ENCODE measurements at places on chromosomes 12 and 14.

DNA sequence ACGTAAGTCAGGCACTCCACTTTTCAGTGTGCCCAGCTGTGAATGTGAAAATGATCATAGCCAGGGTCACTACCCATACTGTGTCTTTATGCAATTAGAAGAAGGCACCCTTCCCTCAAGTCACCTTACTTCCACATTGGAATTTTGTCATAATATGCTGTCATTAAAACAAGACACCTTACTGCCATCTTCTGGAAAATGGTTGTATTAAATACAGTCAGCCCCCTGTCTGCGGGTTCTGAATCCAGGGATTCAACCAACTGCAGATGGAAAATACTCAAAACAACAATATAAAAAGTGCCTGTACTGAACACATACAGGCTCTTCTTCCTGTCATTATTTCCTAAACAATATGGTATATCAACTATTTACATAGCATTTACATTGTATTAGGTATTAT lies 70.2 kb upstream of the TBX5 start:
- DNase-seq: peak; percentile 18

- no peak for DNase-seq
Measured at GRCh38 chr12:115225845-115226244, 541.9 kb upstream of the TBX3 start.

GRCh38 chr12:52771088-52771487 lies 6.1 kb downstream of the KRT76 start:
- DNase-seq: no peak

DNA sequence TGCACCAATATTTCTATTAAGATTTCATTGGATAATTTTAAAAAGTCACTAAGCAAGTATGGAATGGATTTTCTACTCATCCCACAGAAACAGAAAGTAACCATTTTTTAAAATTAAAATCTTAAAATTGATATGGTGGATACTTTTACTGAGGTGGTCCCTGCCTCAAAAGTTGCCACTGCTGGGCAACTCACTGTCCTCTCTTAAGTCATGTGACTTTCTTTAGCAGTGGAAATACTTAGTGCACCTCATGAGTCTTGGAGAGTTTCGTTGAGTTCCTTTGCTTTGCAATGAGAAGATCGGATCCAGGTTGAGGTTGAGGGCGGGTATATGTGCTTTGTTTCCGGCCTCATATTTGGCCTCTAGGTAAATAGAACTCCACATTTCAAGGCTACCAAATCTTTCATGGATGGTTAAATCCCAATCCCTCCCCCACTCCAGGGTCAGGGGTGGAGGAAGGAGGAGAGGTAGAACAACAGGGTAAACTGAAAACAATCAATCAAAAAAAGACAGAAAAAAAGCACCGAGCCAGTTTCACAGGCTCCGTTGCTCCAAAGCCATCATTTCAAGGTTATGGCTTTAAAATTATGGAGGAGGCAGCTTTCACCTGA lies 39.5 kb upstream of the DUSP6 start:
- no peak for DNase-seq

DNA sequence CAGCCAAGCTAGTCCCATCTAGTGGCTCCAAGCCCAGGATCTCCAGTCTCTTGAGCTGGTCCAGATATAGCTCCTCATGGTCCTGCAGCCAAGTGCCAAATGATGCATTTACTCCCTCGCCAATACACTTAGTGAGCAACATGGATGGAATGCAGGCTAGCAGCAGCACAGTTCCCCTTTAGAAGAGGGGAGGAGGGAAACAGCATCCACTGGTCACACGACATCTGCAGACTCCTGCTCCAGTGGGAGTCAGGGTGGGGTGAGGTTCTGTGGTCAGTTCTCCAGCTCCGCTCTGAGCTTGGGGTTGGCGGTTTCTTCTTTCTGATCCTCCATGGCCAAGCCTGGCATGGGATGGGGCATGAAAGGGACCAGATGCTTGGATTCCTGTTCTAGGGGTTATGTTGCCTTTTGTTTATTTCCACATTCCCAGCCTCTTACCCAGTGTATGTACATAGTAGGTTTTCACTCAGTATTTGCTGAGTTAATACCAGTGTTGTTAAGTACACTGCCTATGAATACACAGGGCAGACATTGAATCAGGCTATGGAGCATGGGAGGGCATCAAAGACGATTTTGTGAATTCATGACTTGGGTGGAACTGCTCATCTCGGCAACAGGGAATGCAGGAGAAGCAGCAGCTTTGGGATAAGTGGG lies 57.3 kb downstream of the GALNT16 start:
- DNase-seq: peak; percentile 98

DNA sequence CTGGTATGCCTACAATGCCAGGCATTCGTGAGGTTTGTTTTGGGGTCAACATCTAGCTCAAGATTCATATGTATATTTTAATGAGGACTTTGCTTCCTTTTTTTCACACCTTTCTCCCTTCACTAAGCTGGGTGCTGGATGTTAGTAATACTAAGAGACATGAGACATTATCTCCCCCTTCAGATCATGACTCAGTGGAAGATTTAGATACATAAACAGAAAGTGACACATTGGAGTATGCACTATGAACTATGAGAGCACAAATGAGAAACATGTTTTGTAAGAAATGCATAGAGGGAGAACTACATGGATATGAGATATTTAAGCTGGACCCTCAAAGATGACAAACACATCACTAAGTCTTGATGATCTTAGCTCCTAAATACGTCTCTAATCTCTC lies 286.3 kb downstream of the RPAP3 start:
- DNase-seq: peak; percentile 62

- peak; percentile 46 for DNase-seq
Measured at GRCh38 chr12:117155278-117156060, 34.8 kb downstream of the FBXO21 start.

DNA sequence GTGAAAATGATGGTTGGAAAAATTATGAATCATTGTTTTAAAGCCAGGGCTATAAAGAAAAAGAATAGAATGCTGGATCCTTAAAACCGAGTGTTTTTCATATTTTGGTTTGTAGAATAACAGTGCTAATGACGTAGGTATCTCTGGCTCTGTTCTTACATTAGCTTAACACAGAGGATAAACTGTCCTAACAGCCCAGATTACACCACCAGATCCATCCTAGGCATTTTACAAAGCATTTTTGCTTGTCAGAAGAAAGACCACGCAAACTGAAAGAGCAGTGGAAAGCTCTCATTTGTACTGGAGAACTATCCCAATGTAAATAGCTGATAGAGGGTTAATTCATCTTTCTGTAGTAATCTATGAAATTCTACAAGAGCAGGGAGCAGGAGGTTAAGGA lies 13.6 kb downstream of the IFT81 start:
- no peak for DNase-seq

DNA sequence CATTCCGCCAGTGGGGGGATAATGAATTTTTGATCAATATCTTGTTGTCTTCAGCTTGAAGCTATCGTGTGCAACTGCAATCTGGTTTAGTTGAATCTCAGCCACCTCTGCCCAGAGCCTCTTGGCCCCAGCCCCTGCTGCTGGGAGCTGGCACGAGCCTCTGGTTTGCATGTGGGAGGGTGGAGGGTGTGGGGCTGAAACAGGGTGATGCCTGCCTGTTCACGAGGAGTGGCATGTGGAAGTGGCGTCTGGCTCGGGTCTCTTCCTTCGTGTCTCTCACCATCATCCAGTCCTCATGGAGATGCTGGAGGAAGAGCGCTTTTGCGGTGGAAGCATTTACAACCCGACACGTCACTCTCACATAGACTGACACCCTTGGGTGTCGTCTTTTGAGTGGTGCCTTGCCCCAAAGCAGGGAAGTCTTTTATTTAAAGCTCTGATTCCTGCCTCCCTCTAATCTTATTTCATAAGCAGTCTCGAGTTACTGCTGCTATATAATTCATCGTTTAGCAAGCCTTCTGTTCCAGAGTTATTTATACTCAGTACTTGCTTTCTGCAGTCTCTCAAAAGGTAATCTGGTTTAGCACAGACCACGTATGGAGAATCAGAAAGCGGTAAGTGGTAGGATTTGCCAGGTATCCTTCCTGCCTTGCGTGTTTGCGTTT lies 64.5 kb downstream of the AACS start:
- no peak for DNase-seq

Measured in fibroblast of lung (primary cell).